ENCODE measurements at places on chromosomes 7 and 10.

GRCh38 chr10:121732656-121733445 is 134.6 kb upstream of the FGFR2 start:
- peak; percentile 18 for DNase-seq

DNA sequence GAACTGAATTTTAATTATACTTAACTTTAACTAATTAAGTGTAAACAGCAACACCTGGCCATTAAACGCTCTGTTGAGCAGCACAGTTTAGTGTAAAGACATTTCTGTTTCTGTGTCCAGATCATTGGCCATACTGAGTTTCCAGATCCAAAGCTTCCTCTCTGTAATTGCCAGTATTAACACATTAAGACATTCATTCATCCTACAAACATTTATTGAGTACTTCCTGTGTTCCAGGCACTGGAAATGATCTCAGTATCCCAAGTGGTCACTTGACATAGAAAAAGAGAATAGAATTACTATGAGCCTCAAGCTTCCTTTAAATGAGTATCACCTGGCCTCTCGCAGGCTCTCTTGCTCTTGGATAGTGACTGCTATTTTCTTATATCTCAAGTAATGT is 618.1 kb downstream of the SORCS3 start:
- DNase-seq, result no peak

DNA sequence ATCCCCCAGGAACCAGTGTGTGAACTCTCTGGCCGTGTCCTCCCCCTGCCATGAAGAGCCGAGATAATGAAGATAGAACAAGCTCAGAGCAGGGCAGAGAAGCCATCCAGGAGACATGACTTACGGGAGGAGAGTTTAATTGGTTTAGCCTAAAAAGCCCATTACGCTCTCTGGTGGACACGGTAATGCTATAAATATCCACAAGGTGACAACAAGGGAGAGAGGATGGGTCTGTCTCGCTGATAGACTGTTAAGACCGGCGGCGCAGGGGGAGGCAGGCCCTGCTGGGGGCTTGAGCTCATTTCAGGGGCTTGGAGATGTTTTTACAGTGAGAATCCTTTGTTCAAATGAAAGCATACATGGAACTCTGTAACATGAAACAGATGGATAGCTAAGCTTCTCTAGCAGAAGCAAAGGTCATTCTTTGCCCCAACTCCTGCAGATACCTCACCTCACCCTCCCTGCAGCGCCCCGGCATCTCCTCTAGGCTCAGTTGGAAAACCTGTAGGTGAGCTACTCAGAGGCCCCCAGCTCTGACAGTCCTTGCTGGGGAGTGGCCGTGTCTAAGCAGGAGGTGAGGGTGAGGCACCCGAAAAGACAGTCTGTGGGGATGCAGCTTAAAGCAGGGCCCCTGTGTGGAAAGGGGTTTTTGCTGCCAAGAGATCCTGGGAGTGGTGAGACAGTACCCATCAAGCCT is 40.8 kb upstream of the LOXL4 start:
- no peak for DNase-seq

DNA sequence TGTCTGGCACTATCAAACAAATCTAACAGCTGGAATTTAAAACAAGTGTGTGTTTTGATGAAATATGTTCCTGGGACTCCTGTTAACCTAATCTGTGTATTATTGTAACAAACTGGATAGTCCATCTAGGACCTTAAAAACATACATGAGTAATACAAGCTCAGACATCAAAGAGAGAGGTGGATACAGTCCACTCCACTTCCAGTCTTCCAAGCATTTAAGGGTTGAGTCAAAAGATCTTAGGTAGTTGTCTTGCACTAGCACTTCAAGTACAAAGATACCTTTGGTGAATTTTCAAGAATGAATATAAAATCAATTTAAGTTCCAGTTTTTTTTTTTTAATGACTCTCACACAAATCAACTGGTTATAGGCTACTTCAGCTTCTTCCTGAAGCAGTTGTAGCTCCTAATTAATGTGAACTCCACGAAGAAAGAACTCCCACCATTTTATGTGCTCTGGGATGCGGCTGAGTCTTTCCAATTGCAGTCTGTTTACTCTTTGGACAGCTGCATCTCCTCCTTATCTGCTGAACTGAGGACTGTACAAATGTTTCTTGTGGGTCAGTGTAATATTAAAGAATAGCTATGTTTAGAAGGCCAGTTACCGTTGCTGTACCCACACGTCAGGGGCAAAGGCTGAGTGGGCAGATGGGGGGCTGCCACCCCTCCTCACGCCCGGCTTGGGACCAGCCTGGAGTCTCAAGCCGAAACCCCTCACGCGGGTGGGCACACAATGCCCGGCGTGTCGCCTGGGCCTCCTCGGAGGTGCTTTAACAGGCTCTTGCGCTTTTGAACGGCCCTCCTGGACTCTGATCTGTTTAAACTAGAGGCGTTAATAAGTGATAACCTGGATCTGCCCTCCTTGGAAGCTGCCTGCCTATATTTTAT is 2.9 kb upstream of the IGF2BP3 start:
- DNase-seq, result peak; percentile 43

- DNase-seq, result no peak
Observed at GRCh38 chr7:108027239-108027638, 24.3 kb upstream of the LAMB1 start.

- no peak for DNase-seq
Observed at GRCh38 chr10:77131214-77131613, 506.4 kb downstream of the KCNMA1 start.

DNA sequence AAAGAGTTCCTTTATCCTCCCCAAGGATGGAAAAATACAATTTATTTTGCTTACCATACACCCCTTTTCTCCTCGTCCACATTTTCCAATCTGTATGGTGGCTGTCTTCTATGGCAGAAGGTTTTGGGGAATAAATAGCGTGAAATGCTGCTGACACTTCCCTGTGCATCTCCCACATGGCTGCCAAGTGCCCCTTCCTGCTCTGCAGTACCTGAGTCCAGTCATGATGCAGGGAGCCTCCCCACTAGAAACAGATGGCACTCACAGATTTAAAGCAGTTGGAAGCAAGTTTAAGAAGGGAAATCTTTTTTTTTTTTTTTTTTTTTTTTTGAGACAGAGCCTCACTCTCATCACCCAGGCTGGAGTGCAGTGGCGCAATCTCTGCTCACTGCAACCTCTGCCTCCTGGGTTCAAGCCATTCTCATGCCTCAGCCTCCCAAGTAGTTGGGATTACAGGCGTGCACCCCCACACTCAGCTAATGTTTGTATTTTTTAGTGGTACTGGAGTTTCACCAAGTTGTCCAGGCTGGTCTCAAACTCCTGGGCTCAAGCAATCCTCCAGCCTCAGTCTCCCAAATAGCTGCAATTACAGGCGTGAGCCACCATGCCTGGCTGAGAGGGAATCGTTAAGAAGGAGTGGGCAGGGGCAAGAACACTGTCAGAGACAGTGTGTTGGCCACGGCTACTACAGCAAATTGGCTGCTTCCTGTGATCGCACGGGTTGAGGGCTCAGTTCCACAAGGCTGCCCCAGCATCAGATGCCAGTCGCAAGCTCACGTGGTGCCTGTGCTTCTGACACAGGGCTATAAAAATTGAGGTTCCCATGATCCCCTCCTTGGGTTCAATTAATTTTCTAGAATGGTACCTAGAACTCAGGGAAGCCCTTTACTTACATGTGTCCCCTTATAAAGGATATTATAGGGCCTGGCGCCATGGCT is 5.3 kb upstream of the PILRA start:
- DNase-seq, result no peak

- DNase-seq, result no peak
Observed at GRCh38 chr7:155213385-155213784, 84.3 kb upstream of the INSIG1 start.

DNA sequence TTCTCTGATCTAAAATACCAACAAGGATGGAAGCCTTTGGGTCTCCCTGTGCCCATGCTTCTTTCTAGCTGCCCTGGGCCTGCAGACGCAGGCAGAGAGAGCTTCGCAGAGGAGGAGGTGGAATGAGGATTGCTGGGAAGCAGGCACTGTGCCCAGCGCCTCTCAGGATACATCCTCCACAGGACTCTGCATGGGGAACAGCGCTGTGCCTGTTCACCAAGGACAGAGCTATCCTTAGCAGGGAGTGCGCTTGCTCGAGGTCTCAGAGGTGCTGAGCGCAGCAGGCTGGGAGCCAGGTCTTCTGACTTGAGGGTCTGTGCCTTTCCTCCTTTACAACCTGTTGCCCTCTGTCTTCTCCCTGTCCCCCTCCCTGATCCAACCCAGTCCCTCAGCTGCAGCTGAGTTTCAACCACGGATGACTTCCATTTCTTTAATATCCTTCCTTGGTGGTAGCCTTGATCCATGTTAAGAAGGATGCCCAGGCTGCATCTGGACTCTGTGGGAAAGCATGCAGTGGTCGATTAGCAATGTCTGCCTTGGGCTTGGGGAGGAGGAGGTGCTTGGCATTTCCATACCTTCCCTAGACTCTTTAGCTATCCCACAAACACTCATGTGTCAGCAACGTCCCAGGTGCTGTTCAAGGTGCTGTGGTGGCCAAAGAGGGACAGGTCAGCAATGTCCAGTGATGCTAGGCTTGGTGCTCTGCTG is 219.6 kb upstream of the GPR26 start:
- no peak for DNase-seq

DNA sequence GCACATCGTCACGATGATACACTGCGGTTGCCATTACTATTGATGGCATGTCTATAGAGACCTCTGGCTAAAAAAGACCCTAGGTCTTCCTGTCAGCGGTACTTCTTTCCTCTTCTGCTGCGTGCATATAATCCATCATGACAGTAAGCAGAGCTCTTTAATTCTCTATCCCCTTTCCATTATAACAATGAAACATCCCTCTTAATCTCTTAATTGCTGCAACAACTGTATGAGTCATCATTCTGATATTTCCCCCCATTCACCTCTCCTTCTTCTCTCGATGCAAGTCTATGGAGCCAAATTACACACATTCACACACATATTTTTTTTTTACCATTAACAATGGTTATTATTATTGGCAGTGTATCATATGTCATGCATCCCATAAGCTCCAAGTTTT is 45.2 kb upstream of the AKR1E2 start:
- DNase-seq, result peak; percentile 93
